ENCODE measurements at places on chromosomes 16 and 17.

DNA sequence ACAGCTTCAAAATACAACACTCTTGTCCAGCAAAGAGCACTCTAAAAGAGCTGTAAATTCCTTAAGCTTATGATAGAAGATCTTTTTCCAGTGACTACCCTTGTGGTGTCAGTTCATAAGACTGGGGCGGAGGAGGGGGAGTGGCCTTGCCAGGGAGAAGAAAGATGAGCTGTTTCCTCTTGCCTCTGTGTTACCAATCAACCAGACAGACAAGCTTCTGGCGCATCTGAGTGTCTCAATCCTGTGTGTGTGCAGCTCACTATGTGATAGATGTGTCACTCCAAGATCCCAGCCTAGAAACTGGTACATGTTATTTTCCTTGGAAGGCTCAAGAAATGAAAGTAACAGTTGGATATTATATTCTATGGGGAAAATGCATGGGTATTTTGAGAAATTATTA lies 167.4 kb upstream of the CACNG3 start:
- no peak for DNase-seq

DNA sequence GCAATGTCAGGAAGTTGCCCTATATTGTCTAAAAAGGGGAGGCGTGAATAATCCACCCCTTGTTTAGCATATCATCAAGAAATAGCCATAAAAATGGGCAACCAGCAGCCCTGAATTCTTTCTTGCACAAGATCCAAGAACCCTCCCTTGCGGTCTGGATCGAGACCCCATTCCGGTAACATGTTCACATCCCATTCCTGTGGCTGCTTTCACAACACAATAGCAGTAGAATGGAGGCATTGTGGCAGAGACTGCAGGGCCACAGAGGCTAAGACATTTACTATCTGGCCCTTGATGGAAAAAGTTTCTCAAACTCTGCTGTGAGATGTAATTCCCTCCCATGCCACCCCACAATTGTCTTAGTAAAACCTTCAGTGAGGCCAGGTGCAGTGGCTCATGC lies 73.2 kb downstream of the RMI2 start:
- DNase-seq: no peak

DNA sequence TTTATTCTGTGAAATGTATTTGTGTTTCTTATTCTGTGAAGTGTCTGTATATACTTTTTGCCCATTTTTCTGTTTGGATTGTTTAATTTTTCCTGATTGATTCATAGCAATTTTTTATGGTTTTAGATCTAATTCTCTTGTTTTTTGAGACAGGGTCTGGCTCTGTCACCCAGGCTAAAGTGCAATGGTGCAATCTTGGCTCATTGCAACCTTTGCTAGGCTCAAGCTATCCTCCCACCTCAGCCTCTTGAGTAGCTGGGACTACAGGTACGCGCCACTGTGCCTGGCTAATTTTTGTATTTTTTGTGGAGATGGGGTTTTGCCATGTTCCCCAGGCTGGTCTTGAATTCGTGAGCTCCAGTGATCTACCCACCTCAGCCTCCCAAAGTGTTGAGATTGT lies 31.5 kb downstream of the NF1 start:
- DNase-seq: no peak

GRCh38 chr17:49872754-49873377 lies 25.0 kb upstream of the TAC4 start:
- DNase-seq: no peak

DNA sequence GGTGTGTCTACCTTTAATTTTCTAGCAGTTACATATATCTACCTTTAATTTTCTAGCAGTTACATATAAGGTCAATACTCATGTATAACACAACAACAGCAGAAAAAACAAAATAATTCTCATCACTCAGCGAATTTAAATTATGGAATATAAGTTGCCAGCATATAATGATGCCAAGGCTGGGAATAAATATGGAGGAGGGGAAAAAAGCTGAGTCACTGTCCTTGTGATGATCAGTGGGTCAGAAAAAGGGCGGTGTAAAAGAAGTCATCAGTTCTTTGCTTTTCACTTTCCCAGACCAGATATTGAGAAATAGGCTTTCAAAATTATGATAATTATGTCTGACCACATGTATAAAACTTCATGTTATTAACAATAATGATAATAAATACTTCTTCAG lies 1471.7 kb downstream of the CDH8 start:
- DNase-seq: no peak
